AG09309 (cell line): ENCODE measurements at places on chromosomes 4 and X.

- no peak for DNase-seq
These were observed 20.8 kb downstream of the USO1 start for GRCh38 chr4:75745161-75745560.

- DNase-seq: no peak
These were observed 298.5 kb downstream of the KCTD8 start for GRCh38 chr4:44150091-44150576.

DNA sequence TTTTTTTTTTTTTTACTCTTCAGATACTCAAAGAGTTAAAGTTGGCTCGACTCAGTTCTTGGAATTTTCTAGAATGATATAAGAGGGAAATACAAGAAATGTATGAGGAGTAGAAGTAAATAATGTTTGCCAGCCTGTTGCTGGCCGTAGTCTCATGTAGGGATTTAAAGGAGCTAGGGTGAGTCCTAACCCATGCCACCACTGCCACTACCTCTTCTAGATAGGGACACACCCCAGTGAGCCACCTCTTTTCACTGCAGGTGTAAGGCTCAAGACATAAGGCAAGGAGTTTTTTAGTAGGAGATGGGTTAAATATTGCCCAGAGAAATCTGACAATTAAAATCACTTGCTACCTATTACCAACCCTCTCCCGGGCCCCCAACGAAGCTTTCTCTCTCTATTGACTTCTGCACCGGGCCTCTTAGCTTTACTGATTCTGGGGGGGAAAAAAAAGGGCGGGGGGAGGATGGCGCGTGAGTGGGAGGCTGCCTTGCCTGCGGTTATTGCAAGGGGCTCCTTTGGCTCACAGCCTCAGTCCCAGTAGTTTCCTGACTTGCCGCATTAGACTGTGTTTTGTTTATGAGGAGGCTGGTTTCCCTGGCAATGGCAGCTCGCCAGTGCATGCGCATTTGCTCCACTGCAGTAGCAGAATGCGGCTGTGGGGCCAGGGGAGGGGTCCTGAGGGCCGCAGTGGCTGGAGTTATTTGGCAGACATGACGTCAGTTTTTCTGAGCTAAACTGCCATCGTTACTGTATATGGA, 3.0 kb downstream of the LINC00632 start:
- no peak for DNase-seq

GRCh38 chr4:79331126-79331876, 5.4 kb upstream of the NAA11 start:
- no peak for DNase-seq

GRCh38 chr4:156021298-156021697, 67.6 kb upstream of the CTSO start:
- DNase-seq: no peak

- no peak for DNase-seq
These were observed 135.4 kb upstream of the ATOH1 start for GRCh38 chr4:93693141-93693540.

DNA sequence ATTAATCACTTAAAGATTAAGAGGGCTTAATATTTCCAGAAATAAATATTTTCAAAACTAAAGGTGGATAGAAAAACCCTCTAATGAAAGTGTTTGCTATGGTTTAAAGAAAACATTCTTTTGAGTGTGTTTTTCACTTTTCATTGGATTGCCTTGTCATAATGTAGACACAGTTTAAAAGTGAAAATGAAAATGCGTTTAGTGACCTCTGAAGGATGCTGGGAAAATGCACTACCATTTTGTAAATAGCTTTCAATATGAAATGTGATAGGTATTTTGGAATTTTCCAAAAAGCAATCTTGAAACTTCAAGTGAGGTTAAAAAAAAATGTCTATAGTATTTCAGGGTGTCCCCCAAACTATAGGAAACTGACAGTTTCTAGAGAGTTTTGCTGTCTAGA, 642.2 kb downstream of the C4orf33 start:
- DNase-seq: no peak

GRCh38 chr4:148069895-148070178, 337.9 kb downstream of the ARHGAP10 start:
- DNase-seq: no peak
